ENCODE measurements at places on chromosomes 13 and 19.

DNA sequence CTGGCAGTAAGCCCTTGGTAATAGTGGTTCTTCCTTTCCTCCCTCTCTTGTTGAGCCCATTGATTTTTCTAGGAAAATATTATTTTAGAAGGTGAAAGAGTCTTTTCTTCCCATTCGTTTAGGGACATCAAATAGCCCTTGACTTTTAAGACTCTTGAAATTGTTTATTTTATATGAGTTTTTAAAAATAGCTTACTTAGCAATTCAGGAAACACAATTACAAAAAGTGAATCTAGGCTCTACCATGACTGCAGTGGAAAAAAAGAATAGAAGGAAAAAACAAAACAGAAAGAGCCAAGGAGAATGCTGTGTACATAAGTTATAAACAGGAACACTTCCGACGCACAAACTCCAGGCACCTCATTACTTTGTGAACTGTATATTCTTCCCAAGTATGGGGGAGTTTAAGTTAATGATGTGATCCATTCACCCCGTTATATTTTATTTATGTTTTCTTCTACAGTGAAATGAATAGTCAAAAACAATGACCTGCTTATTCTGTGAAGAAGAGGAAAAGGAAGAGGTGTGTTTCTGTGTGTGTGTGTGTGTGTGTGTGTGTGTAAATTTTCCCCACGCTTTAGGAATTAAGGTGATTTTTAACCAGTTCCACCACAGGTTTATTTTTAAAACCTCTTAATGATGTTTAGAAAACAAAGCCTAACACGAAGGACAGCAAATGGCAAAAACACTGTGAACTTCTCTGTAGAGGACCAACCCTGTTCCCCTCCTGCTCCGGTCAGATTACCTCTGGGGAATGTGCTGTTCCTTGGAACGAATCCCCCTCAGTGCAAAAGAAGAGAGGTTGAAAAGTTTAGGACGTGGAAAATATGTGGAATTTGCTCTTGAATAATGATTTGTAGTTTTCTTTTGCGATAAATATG lies 266.3 kb downstream of the KLF5 start:
- DNase-seq: no peak

DNA sequence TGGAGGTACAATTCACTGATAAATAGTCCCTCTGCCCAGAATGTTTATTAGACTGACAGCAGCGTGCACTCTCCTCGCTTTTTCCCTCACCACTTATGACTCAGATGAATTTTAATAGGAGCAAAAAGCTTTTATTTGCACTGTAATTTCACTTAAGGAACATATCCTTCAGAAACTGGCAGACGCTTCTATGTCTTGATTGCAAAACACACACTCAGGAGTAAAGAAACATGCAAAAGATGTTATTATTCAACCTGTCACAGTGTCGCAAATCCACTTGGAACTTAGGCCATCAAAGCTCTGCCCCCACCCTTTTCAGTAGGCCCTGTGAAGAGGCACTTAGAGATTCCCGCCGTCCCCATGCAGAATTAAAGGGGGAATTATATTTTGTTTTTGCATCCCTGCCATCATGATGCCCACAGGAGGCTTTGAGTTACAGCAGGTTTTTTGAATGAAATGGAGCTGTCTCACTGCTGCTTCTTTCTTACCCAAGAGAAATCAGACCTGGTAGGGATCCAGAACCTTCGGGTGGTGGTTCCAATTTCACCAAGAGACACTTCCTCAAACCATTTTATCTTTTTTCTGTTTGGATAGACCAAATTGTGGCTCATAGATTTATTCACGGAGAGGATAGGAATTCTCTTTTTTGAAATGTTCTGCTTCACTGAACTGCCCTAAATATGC lies 74.5 kb downstream of the GGACT start:
- no peak for DNase-seq

DNA sequence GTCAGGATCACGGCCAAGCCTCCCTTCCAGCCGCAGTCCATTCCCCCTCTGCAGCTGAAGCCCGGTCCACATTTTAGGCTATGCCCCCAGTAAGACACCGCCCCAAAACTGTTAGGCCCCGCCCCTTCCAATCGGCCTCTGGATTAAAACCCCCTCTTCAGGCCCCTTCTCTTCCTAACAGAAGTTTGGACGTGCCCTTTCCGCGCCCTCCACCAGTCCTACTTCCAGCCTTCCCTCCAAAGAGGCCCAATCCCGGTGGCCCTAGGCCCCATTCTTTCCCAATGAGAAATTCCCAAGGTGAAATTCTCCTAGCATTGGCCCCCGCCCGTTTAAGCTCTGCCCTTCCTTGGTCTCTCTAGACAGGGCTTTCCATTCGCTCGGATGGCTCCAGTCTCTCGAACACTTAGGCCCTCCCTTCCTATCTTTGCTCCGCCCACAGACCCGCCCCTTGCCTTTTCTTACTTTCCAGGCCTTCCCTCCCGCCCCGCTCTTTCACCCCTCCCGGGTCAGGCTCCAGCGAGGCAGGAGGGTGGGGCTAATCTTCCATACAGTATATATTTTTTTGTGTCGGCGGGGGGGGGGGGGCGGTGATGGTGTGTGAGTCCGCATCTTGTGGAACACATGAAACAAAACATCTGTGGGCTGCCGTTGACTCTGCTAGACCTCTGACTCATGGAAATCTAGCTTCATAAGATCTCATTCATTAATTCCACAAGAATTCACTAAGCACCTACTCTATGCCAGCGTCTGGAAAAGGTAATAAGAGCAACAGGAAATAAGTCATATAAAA lies 13.6 kb downstream of the LTBP4 start:
- DNase-seq: no peak

DNA sequence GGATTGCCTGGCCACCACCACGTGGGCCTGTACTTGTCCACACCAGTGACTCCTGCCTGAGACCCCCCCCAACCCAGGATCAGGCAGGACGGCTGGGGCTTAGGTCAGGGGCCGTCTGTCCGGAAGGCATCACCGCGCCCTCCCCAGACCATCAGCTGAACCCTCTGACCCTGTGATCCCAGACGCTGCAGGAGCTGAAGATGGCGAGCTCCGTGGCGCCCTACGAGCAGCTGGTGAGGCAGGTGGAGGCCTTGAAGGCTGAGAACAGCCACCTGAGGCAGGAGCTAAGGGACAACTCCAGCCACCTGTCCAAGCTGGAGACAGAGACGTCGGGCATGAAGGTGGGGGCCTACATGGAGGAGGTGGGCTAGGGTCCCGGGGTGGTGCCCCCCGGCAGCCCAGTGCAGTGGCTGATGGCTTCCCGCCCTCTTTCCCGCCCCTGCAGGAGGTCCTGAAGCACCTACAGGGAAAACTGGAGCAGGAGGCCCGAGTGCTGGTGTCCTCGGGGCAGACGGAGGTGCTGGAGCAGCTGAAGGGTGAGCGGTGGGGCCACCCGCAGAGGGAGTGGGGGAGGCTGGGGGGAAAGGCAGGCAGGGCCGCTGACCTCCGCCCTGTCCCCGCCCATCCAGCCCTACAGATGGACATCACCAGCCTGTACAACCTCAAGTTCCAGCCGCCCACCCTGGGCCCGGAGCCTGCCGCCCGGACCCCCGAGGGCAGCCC lies 3.0 kb downstream of the APC2 start:
- DNase-seq: peak; percentile 57

GRCh38 chr19:28289295-28290063 lies 923.5 kb downstream of the UQCRFS1 start:
- peak; percentile 5 for DNase-seq

DNA sequence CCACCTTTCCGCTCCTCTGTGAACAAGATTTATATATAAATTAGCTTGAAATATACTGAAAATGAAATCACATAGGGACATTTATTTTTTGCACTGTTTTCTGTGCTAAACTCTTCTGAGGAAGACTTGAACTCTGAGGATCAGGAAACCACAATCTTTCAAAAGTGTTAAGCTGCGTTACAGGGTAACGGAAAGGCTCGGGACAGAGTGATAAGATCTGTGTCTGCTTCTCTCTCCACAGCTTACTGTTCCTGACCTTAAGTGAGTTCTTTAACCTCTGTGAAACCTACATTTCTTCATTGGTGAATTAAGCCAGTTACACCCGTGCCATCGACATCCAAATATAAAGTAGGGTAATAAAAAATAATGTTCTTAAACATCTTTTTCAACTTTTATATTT lies 38.9 kb downstream of the DACH1 start:
- DNase-seq: no peak

GRCh38 chr13:44373247-44373600 lies 400 bp upstream of the SERP2 start:
- no peak for DNase-seq

DNA sequence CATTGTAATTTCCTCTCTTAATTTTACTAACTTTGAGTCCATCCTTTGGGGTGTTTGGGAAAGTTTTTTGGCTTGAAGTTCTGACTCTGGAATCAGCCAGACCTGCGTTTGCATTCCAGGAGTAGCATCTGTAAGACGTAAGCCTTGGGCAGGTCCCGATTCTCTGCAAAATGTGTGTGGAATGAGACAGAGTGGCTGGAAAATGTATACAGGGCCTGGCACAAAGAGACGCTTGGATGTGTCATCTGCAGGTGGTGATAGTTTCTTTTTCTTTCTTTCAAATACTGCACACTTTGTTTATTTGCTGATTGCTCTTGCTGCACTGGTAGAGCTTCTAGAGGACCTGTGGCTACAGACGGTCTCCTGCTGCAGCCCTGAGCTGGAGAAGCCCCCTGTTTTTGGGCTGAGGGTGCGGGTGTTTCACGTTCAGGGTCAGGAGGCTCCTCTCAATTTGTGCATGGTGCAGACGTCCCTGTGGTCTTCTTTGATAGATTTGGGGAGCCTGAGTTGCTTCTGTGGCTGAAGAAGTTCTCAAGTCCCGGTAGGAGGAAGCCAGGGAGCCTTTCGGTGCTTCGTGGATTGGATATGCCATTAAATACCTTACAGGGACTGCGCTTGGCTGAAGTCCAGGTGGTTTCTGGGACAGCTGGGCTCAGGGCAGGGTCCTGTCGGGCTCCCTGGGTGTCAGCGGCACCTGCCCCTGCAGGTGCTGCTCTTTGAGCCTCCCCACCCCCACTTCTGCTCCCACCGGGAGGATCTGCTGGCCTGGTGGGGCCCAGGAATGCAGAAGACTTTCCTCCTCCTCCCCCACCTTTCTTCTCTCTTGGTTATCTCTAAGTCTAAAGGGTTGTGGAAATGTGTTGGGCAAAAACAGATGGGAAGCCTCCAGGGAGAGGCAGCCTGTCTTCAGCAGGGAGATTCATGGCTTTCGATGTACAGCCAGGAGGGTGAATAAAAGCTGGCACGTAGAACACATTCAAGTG lies 44.0 kb upstream of the GAS6 start:
- no peak for DNase-seq

GRCh38 chr13:35014606-35015213 lies 72.6 kb downstream of the NBEA start:
- DNase-seq: no peak

DNA sequence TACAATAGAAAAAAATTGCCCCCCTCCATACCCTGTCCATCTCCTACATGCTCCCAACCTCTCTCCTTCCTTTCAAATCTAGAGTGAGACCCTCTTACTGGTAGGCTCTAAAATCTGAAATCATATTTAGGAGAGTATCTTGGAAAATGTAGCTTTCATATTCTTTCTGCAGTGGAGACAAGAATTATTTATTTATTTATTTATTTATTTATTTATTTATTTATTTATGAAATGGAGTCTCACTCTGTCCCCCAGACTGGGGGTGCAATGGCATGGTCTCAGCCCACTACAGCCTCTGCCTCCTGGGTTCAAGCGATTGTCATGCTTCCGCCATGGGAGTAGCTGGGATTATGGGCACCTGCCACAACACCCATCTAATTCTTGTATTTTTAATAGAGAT lies 174.1 kb upstream of the MYO16 start:
- no peak for DNase-seq

DNA sequence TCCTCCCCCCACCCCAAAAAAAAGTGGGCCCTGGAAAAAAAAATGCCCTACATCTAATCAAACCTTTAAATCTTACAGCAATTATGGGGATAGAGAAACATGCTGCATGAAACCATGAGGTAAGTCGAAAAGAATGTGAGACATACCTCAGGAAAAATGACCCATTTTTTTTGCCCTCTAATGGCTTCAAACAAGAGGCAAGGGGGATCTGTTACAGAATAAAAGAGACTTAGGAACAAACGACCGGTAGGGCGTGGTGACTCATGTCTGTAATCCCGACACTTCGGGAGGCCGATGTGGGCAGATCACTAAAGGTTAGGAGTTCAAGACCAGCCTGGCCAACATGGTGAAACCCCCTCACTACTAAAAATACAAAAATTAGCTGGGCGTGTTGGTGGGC lies 8.4 kb downstream of the RGL3 start:
- DNase-seq: no peak

DNA sequence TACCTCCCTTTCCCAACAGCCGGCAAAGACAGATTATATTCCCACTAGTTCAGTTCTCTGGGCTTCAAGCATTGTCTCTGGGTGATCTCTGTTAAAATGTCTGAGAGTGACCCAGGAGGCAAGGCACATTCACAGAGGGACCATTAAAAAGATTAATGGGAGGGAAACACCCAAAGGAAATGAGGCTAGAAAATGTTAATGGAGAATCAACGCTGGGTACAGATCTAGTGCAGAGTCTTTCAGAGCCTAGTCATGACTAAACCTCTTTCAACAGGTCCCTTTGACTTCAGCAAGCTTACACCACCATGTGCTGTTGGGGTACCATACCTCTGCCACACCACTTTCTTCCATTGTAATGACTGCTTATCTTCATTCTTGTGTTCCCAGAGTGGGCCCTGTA lies 358.6 kb downstream of the DCT start:
- no peak for DNase-seq

DNA sequence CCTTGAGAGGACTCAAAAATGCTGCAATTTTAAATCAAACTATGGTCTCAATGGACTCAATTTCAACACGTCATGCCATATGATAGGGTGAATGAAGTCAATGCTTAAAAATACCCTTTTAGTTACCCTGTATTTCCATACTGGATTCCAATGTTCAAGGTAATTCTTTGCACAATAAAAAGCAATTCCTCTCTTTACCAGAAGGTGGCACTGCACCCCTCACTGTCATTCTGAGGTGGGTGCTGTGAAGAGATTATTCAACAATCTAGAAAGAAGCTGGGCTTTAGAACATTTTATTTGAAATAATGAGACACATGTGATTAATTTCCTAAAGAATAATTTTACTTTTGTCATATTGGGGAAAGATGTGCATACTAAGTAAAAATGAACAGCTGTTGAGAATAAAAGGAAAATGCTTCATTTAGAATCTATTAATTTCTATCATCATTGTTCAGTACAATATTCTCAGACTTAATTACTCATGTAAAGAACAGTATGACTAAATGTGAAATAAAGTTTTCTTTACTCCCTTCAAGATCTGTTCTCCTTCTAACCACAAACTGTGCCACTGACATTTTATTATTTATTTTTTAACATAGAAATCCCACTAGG lies 789.1 kb downstream of the GPC5 start:
- DNase-seq: no peak

GRCh38 chr19:44776402-44777096 lies 1.1 kb upstream of the CBLC start:
- no peak for DNase-seq

- no peak for DNase-seq
These were observed 66.8 kb downstream of the FNDC3A start for GRCh38 chr13:49042476-49042875.

Measured in C1 segment of cervical spinal cord (tissue), 14 donors.